Psoas muscle (tissue), 8 donors: ENCODE measurements at places on chromosomes 6 and 20. TPM values are rescaled to one million over a fixed set of nuclear protein-coding genes. Genes with fewer than 3 reads are reported as not detected.

GRCh38 chr6:17007749-17008148 lies 94.1 kb upstream of the STMND1 start:
- no peak overlapping the region for H3K4me3 ChIP-seq
- no peak for DNase-seq
- no peaks in the 10 kb centered on the region for H3K36me3 ChIP-seq
- H3K27me3 ChIP-seq, result no peaks in the 10 kb centered on the region

GRCh38 chr6:150622941-150623874 lies 23.5 kb downstream of the PLEKHG1 start:
- no peaks in the 10 kb centered on the region for H3K4me1 ChIP-seq
- H3K27ac ChIP-seq, result no peak overlapping the region
- no peaks in the 10 kb centered on the region for H3K36me3 ChIP-seq
- no peak for DNase-seq

- no peak overlapping the region for H3K4me3 ChIP-seq
- H3K27me3 ChIP-seq, result no peaks in the 10 kb centered on the region
- H3K27ac ChIP-seq, result no peak overlapping the region
- no peak for DNase-seq
- H3K36me3 ChIP-seq, result no peaks in the 10 kb centered on the region
These were observed 445.4 kb downstream of the GJA1 start for GRCh38 chr6:121880831-121881230.

DNA sequence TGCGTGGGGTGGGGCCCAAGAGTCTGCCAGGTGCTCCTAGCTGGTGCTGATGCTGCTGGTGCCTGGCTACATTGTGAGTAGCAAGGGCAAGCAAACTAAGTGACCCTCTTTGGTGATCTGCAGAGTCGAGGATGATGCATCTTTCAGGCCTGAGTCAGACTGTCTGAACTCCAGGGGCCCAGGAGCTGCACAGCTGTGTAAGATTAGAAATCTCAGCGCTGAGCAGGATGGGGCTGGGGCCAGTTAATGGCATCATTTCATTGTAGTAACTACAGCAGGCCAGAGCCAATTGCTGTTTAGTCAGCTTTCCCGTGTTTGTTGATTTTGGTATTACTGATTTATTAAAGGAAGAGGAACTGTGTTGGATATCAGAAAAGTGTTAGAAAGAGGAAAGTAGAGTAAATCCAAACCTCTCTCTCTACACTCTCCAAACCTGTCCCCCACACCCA lies 365.2 kb downstream of the PAX1 start:
- no peaks in the 10 kb centered on the region for H3K27me3 ChIP-seq
- H3K36me3 ChIP-seq, result no peaks in the 10 kb centered on the region
- H3K27ac ChIP-seq, result no peak overlapping the region
- no peaks in the 10 kb centered on the region for H3K4me1 ChIP-seq
- H3K4me3 ChIP-seq, result no peak overlapping the region

The HCK gene
- total RNA-seq, result 5.5 TPM

The HDGFL1 gene
- not detected for total RNA-seq

The SLC44A4 gene
- not detected for total RNA-seq

The ESF1 gene
- 18.9 TPM for total RNA-seq

The SIRPD gene
- total RNA-seq, result not detected

The PM20D2 gene
- 56.2 TPM for total RNA-seq
